GM18507 (cell line): ENCODE measurements at places on chromosomes 13 and 19.
A peak's percentile ranks its signal among the peaks of the same experiment; 100 is the strongest.

DNA sequence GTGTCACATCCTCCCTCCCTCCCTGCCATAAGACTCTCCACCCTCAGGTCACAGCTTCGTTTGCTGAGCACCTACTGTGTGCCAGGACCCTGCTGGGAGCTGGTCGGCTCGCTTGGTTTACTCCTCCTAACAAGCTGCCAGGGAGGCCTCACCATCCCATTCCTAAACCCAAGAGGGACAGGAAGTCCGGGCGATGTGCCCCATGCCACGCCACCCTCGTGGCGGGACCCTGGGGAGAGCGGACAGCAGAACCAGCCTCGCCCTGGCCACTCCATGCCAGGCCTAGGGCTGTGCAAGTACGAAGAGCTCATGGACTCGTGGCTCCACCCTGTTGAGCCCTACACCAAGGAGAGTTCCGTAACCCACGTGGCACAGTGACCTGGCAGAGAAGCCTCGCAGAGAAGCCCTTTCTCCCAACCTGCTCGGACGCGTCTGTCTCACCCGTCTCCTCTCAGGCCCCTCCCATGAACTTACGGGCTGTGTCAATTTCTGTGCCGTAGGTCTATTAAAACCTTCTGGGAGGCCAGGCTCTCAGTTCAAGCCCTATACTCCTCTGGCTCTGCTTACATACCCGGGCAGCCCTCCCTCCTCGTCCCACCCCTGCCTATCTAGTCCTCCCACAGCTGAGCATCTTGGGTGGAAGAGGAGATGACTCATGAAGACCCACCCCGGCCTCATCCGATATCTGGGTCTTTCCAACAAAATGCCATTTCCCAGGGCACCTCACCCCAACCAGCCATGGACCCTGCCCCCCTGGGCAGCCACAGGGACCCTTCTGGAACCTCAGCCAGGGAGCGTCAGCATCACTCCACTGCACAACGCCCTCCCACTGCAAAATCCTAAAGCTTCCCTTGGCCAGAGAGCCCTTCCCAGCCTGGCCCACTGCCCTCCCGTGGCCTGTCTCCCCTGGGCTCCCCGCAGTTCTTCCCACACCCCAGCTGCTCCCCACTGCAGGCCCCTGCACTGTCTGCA, 2.6 kb downstream of the UBXN6 start:
- DNase-seq: no peak

- DNase-seq: no peak
These were observed 17.2 kb downstream of the LDLR start for GRCh38 chr19:11106477-11106876.

GRCh38 chr13:75839406-75839805, 203.3 kb downstream of the LMO7 start:
- no peak for DNase-seq

DNA sequence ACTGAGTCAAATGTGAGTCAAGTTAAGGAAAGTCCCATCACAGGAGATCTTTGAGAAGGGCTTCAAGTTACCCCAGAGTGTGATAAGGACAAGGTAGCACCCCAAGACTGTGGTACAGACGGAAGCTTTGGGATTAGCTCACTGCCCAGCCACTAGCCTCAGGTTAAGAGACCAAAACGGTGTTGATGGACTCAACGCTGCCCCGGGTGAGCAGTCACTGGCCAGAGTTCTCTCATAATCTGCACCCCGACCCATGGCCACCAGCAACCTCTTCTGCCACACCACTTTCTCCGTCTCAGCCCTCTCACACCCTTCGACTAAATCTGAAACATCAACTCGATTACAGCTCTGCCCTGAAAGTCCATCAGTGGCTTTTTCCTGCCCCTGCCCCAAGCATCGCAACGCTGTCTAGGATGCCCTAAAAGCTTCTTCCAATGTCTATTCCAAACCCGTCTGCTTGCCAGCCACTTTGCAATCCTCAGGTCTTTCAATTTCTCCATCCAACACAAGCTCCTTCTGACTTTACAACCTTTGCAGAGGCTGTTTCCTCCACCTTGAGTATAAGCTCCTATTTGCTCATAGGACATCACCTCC, 5.6 kb downstream of the HNRNPL start:
- no peak for DNase-seq

GRCh38 chr13:80037505-80037888, 303.4 kb downstream of the SPRY2 start:
- no peak for DNase-seq

- DNase-seq: no peak
These were observed 6.0 kb upstream of the FNDC3A start for GRCh38 chr13:48969685-48970084.

GRCh38 chr19:24059563-24060295, 27.3 kb upstream of the ZNF254 start:
- no peak for DNase-seq

- DNase-seq: no peak
These were observed 1315.4 kb downstream of the EFNB2 start for GRCh38 chr13:105220063-105220462.

- no peak for DNase-seq
These were observed 9.3 kb upstream of the LRRC25 start for GRCh38 chr19:18406749-18407148.

GRCh38 chr13:49057176-49057575, 81.5 kb downstream of the FNDC3A start:
- DNase-seq: no peak

DNA sequence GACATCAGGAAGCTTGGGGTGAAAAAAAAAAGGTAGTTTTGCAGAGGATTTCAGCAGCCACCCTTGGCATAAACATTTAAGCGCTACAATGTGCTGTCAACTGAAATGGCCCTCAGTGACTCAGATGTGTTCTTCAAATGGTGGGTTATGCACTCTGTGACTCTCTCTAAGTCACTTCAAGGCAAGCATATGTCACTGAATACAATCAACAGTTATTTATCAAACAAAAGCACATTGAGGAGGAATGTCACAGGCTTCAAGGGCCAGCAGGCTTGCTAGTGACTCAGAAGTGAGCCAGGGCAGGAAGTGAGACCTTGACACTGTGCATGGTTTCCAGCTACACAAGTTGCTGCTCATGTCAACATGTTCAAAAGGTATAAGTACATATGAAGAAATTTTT, 523.7 kb upstream of the HTR2A start:
- no peak for DNase-seq

DNA sequence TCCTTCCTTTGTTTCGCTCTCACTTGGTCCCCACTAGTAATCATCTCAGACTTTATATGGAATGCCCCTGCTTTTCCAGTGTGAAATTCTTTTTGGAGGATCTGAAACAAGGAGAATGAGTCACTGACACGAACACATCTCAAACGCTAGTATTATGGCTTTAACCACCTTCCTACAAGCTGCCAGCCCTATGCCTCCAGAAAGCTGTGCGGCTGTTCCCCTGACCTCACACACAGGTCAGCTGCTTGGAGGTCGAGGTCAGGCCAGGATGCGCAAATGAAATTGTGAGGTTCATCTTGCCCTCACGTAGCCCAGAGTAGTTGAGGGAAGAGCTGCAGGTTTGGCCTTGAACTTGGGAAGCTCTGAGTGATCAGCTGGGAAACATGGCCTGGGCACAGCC, 449.8 kb downstream of the FGF9 start:
- no peak for DNase-seq

GRCh38 chr19:54650108-54650655, 12.6 kb upstream of the LILRB4 start:
- DNase-seq: no peak

GRCh38 chr13:30371649-30372265, 50.5 kb upstream of the UBE2L5 start:
- peak; percentile 71 for DNase-seq

DNA sequence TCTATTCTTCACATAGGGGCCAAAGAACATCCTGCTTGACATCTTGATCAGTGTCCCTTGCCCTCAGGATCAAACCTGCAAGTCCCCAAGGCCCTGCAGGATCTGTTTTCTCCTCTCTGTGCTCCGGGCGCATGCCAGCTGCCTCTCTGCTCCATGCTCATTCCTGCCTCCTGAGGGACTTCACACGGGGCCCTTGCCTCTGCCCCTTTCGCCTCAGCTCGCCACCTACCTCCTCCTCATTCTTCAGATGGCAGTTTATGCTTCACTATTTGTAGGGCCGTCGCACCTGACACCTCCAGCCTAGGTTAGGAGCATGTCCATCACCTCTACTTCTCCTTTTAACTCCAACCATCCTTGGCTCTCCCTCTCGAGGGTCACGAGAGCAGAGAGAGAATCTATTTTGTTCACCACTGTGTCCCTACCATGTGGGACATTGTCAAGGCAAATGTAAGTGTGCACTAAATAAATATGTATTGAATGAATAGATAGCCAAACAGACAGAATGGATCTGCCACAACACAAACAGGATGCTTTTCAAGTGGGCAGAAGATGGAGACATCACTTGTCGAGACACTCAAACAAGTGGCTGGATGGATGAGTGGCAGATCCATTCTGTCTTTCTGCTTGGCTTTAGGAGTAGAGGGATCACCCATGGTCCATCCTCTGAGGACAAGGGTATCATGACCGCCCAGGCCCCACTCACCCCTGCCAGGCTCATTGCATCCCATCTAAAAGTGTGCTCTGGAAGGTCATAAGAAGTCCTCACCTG, 29.6 kb downstream of the ACTN4 start:
- no peak for DNase-seq

GRCh38 chr19:28314287-28314686, 898.7 kb downstream of the UQCRFS1 start:
- no peak for DNase-seq

DNA sequence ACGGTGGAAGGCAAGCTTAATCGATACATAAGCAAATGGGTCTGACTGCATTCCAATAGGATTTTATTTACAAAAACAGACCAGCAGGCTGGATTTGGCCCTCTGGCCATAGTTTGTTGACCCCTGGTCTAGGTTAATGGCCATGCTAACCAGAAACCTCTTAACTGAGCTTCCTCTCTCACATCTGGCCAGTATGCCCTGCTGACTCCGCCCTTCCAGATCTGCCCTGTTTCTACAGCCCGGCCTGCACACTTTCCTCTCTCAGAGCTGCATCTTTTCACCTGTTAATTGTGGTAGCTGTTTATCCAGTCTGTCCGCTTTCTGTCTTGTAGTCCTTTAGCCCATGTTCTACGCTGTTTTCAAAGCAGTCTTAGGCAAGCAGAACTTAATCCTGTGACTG, 25.6 kb downstream of the EDNRB start:
- no peak for DNase-seq

GRCh38 chr13:106528718-106529414, 6.6 kb downstream of the EFNB2 start:
- DNase-seq: no peak

- no peak for DNase-seq
These were observed 804 bp downstream of the ZNF708 start for GRCh38 chr19:21328406-21328805.

DNA sequence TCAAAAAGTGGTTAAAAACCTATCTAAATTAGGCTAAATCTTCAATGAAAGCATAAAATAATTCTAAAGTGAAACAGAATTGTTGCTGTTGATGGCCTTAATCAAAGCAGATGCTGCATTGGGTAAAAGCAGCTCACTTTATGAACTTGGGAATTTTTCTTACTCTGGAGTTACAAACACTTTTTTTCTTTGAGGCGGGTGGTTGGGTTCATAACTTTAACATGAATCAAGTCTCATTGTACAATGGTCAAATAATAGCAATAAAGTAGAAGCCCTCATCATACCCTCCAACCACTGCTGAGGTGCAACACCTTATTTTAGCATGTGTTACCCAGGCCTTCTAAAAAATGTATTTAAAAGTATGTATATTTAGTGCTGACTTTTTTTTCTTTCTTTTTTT, 29.1 kb downstream of the NUP58 start:
- DNase-seq: no peak

- DNase-seq: no peak
These were observed 48.0 kb downstream of the LNX2 start for GRCh38 chr13:27572234-27572901.

DNA sequence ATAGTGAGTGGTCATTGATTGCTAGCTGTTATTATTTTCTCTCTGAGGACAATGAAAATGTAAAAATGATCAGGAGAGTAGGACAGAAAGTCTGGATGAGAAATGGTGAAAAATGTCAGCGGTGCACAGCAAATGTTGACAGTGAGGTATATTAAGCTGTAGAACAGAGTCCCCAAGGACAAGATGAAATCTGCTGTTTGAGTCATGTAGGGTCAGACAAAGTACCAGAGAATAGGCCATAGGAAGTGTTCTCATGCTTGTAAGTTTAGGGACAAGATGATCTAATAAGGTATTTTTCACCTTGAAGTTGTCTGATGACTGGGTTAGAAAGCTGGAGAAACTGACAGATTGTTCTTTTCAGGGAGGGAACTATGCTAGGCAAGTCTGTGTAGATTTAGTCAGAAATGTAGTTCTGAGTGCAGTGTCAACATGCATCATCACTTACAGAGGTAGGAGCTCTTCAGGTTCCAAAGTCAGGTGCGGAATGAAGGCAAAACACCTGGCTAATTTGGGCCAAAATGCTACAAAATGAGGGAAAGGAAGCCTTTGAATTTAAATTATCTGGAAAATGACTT, 369.3 kb downstream of the DLEU7 start:
- DNase-seq: no peak

GRCh38 chr19:18289471-18290301, 8.3 kb upstream of the JUND start:
- no peak for DNase-seq

DNA sequence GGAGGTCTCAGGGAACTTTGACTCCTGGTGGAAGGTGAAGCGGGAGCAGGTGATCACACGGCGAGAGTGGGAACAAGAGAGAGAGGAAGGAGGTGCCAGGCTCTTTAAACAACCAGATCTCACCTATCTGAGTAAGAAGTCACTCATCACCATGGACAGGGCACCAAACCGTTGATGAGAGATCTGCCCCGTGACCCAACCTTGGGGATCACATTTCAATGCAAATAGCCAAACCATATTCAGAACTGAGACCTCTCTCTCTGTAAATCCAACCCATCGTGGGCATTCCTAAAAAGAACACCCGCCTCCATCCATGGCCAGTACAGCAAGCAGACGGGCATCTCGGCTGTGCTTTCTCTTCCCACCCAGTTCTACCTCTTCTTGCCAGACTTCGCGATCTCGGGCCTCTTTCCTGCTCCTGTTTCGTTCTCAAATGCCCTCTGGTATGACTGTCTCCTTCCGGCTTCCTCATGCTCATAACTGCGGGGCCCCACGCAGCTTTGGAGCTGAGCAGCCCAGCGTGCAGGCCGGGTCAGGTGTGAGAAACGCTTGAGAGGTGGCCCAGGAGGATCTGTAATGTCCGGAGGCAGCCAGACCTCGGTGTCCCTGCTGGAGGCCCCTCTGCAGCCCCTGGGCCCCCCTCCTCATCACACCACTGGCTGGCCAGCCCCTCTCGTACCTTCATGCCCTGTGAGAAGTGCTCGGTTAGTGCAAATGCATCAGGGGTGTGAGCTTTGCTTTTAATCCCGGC, 97.0 kb upstream of the GPR183 start:
- no peak for DNase-seq

- no peak for DNase-seq
These were observed 2.4 kb downstream of the LENG9 start for GRCh38 chr19:54461210-54461609.
